ENCODE measurements at places on chromosomes 6 and 20.
A peak's percentile ranks its signal among the peaks of the same experiment; 100 is the strongest.

DNA sequence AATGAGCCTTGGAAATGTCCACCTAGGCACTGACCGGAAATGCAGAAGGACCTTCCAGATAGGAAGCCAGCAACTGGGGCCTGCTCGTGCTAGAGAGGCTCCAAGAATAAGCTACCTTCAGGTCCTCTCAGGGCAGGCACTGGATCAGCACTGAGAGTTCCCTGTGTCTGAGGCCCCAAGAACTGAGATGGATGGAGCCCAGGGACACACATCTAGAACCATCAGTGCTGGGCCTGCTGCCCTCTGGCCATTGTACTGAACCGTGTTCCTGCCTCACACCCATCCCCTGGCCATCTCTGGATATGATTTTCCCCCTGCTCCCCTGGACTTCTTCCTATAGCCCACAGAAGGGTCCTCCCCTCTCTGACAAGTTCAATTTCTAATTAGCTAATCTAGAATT lies 10.3 kb downstream of the BPIFA1 start:
- no peak for DNase-seq

DNA sequence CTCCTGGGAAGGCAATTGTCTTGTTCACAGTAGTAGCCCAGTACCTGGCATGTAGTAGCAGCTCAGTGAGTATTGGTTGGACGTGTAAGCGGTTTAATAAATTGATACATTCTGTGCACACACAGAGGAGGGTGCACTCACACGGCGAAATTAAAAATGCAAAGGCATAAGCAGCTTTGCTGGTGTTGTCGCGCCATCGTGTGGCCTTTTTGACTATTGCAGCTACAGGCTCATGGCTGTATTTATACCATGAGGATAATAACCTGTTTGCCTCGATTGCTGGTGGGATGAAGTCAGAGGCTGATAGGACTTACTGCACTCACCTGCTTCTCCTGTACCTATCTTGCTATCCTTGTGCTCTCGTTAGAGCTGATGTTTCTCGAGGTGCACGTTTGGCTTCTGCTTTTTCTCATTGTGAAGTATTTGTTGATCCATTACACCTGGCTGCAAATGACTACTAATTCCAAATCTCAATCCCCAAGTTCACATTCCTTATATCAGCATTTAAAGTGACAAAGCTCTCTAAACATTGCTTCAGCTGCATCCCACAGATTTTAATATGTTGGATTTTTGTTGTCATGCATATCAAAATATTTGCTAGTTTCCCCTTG lies 61.5 kb downstream of the TBXT start:
- DNase-seq: peak; percentile 50

- DNase-seq: no peak
Measured at GRCh38 chr6:121896771-121897170, 461.3 kb downstream of the GJA1 start.

DNA sequence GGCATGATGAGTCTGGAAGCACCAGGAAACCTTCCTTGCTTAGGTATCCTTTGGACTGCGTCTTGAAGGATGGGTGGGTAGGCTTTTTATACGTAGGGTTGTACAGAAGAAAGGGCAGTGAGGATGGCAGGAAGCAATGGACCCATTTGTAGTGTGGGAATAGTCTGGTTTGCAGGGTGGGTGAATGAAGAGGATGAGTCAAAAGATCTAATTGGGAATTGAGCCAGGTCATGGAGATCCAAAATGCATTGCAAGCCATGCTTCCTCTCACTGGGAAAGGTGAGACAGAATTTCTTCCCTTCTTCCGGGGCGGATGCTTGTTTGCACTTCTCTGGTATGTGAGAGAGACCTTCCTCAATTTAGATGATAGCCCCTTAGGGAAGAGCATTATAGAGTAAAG lies 10.1 kb upstream of the BTBD3 start:
- no peak for DNase-seq

DNA sequence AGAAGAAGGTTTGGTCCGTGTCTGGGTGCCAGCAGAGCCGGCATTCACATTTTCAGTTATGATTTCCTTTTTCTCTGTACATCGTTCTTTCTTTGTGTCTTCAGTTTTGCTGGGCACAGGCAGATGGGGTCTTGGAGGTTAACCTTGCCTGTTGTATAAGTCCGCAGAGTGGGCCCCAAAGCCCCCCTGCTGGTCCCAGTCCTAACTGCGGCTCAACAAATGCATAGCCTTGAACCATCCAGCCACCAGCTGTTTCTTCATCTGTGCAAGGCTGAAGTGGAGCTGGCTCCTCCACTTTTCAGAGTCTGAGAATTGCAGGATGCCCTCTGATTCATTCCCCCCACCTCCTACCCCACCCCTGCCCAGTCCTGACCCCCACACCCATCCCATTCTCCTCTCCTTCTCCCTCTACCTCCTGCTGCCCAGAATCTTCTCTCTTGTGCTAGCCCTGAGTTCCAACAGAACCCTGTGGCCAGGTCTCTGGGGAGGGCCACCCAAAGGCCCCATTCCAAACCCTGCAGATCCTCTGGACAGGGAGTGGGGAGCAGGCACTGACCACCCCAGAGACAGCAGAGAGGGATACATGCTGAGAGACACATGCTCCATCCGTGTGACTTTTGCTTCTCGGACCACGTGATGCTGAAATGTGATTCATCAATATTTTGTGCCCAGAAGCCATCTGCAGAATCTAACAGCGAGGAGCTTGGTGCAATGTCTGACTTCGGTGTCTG lies 386.5 kb upstream of the SULF2 start:
- no peak for DNase-seq

DNA sequence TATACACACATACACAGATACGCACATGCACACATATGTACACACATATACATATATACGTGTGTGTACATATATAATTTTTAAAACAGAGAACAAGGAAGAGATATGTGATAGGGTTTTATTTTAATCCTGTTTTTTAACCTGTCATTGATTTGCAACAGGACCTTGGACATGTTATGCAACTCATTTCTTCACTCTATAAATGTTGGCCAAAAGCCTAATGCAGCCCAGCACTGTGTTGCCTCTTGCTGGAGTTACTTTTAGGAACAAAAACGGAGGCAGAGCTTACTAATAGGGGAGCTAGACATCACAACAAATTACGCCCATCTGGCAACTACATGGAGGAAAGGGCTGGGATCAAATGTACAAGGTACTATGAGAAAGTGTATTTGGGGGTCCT lies 179.9 kb upstream of the TAB2 start:
- DNase-seq: no peak

- no peak for DNase-seq
Measured at GRCh38 chr6:122791310-122791679, 2.2 kb downstream of the SMPDL3A start.

- no peak for DNase-seq
Measured at GRCh38 chr6:158828807-158829206, 9.6 kb upstream of the EZR start.

- DNase-seq: no peak
Measured at GRCh38 chr6:35054106-35054742, 86.9 kb downstream of the TCP11 start.

DNA sequence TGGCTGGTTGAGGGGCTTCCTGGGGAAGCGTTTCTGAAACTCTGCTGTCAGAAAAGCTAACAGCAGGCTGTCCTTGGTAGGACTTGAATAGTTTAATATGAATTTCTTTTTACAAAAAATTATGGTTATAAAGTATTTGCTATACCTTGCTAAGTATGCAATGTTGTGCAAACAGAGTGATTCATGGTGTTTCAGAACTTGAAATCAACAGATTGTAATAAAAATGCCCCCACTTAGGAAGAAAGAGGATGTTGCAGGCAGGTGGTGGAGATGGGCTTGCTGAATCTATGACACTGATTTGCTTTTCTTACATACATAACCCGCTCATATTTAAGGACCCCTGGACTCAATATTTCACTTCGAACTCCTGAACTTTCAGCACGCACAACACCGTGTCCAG lies 211.6 kb downstream of the THBS2 start:
- no peak for DNase-seq

- no peak for DNase-seq
Measured at GRCh38 chr6:45757443-45758130, 258.1 kb downstream of the CLIC5 start.

GRCh38 chr6:37135835-37136694 lies 33.9 kb upstream of the PIM1 start:
- no peak for DNase-seq

DNA sequence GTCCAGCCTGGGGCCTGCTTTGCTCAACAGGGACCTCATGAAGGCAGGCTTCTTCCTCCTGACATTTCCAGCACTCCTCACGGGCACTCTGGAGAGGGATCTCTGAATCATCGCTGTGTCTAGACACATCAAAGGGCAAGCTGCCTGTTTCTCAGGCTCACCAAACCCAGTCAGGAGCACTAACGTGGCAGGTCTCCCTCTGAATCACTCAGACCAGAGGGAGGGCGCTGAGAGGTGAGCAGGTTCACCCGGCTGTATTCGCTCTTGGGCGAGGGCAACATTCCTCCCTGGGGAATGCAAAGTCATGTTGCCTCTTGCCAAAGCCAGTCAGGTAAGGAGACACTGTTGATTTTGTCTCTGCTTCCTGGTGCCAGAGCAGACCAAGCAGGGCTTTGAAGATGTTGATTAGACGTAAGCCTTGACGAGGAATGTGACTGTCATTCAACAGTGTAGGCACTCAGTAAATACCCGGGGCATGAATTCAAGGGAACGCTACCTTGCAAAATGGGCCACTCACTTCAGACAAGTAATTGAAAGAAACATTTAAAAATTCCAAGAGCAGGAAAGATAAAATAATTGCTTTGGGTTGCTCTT lies 50.1 kb downstream of the CYP24A1 start:
- no peak for DNase-seq

- DNase-seq: no peak
Measured at GRCh38 chr20:63850689-63851547, 10.4 kb upstream of the ABHD16B start.

- no peak for DNase-seq
Measured at GRCh38 chr6:159929819-159930218, 39.0 kb downstream of the MAS1 start.

All from hepatic stellate cell (primary cell).